ENCODE measurements at places on chromosomes 1 and 21.

DNA sequence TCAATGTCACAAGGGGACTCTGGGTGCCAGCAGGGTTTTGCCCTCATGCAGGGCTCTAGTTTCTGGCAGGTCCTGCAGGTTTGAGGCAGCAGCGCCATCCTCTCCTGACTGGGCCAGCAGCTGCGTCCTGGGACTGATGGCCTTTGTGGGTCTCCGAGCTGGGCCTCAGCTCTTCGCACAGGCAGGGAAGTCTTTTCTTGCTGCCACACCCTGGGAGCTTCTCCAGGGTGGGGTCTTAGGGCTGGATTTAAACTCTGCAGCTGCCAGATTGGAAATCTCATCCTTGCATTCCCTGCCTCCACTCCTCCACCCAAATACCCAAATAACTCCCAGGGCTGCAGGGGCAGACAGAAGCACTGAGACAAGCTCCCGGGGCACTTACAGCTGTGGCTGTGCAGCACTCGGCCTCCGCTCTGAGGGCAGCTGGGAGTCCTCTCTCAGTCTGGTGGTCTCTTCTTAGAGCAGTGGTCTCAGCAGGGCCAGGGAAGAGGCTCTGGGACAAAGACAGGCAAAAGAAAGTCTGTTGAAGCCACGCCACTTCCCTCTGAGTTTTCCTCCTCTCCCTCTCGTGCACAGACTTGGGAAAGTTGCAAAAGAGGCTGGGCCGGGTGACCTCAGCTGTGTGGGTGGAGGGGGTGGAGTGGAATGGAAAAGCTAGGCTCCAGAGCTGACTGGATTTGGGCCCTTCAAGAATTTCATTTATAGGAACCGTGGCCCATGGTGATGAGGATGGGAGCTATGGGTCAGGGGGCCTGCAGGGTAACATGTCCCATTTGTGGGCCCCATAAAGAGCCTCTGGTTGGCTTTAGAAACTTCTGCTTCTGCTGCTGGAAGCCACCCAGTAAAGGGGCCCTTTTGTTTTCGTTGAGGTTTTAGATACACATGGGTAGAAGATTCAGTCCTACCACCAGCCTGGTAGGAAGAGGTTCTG lies at the start of gene RAB7B:
Gene RAB7B, minus strand, starts transcription at position 525 of the 931 bp plus-strand sequence. CDS start 9,260 bp downstream, outside the sequence.
- no peak for DNase-seq

DNA sequence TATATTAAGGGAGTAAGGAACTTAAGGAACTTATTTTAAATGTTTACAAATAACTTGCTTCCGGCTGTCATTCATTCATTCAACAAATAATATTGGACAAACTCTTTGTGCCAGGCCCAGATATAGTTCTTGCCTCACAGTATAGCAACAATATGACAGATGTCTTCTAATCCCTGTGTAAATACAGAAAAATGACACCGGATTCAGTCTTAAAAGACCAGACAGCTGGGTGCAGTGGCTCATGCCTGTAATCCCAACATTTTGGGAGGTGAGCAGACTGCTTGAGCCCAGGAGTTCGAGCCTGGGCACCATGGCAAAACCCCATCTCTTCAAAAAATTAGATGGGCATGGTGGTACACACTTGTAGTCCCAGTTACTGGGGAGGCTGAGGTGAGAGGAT lies 23.7 kb downstream of the EIF2B3 start:
- no peak for DNase-seq

DNA sequence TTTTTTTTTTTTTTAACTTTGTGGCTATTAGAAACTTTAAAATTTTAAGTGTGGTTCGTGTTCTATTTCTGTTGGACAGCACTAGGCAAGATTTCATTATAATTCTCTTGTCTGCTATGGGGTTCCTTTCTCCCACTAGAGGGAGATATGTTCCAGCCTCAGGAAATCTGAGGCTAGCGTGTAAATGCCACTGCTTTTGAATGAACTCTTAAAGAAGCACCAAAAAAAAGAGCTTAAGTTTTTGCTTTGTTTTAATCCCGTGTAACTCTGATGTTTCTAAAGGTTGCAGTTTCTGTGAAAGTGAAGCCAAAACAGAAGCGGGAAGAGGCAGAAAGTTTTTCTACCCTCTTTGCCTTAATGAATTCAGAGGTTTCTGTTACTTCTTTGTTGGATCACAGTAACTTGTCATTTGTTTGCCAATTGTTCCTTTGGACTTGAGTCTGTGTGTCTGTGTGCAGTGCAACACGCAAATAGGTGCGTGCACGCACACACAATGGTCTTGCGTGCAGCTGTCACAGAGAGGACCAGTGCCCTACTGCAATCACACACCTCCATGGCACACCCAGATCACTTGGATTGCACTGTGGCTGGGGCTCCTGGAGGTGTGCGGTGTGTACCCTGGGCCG lies 32.3 kb downstream of the HHAT start:
- DNase-seq, result peak; percentile 33

GRCh38 chr1:150365941-150366340 lies 2.0 kb downstream of the RPRD2 start:
- peak; percentile 46 for DNase-seq

GRCh38 chr1:76430531-76430930 lies 356.0 kb downstream of the ST6GALNAC3 start:
- no peak for DNase-seq

DNA sequence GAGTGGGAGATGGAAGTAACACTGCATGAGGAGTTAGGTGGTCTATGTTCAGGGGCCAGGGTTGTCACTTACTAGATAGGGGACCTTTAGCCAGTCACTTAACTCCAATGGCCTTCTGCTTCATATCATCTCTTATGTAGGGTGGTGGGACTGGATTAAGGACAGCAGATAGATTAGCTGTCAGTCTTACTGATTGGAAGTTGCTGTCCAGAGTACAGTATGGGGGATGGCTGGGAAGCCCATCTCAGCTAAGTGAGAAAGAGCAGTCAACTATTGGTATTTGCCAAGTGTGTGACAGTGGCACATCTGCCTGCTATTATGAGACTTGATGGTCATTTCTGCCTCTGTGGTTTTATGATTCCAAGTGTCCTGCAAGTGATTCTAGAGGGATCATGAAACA lies 130.9 kb downstream of the FGGY start:
- DNase-seq, result no peak

DNA sequence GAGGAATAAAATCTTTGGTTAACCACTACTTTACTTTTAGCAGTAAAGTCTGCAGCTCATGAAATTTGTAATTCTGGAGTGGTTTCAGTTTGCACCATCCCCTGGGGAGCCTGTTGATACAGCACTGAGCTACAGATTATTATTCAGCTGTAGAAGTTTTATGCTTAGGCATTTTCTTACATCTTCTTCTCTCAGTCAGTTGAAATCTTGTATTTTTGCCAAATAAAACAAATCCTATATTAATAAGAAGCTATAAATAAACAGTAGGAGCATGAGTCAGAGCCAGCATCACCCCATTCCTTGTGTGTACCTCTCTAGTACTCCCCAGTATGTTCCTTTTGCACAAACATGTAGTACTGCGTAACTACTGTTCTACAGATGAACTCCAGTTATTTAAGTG lies 118.9 kb downstream of the ATF6 start:
- no peak for DNase-seq

- no peak for DNase-seq
Measured at GRCh38 chr21:31920275-31920674, 47.5 kb downstream of the HUNK start.

DNA sequence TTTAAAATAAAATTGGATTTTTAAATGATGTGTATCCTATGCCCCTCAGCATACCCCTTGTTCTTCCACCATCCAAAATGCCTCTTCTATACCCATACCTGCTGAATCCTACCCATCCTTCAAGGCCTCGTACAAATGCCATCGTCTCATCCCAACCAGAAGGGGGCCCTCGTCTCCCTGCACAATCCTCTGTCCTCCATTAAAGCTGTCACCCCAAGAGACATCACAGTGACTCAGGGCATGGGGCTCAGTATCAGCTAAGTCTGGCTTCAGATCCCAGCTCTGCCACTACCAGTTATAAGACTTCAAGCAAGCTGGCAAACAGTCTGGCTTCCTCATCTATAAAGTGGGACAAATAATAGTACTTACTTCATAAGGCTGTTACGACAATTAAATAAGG lies 23.8 kb downstream of the IGFN1 start:
- DNase-seq, result no peak

- DNase-seq, result no peak
Measured at GRCh38 chr1:72932025-72932424, 649.7 kb upstream of the NEGR1 start.

- no peak for DNase-seq
Measured at GRCh38 chr1:50420689-50421365, 2.4 kb downstream of the DMRTA2 start.

GRCh38 chr1:167706931-167707877 lies 14.6 kb upstream of the MPZL1 start:
- DNase-seq, result no peak

- peak; percentile 2 for DNase-seq
Measured at GRCh38 chr1:152745289-152745704, 12.5 kb upstream of the KPRP start.

DNA sequence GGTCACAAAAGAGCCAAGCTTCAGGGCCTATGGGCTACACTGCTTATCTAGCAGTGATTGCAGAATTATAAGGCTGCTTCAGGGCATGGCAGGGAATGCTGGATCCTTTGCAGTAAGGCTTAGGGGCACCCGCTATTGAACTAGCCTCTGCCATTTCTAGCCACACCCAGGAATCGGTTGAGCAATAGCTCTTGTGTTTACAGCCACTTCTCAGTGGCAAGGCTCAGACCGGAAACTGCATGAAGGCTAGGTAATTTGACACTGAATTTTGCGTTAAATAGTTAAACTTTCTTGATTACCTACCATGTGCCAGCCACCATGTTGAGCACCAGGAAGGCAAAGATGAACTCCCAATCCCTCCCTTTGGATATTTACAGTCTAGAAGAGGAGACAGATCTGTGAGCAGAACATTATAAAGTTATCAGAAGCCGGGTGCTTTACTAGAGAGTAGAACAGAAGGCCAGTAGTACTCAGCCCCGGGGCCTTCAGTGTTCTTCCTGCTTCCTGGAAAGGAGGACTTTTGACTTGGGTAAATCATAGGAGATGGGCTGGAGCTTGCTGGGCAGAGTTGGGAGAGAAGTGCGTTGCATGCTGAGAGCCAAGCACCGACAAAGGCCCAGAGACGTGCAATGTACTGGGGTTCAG lies 98.6 kb upstream of the LPGAT1 start:
- DNase-seq, result no peak

- DNase-seq, result no peak
Measured at GRCh38 chr1:155254714-155255242, 505 bp downstream of the ENTREP3 start.

- DNase-seq, result peak; percentile 18
Measured at GRCh38 chr1:184771190-184771691, 16.6 kb upstream of the EDEM3 start.

GRCh38 chr1:173212952-173213491 lies 5.9 kb upstream of the TNFSF4 start:
- DNase-seq, result no peak

DNA sequence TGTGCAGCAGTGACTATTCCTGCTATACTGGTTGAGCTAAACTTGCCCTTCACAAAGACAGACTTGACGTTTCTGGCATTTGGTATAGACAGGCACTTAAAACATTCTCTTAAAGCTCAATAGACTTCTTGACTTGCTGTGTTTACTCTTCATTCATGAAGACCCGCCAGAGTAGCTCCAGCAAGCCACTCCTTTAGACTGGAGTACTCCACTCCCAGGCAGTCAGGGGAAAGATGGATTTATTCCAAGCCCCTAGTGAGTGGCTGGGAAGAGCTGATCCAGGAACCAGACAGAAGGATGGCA lies 70.7 kb downstream of the EVA1C start:
- no peak for DNase-seq

DNA sequence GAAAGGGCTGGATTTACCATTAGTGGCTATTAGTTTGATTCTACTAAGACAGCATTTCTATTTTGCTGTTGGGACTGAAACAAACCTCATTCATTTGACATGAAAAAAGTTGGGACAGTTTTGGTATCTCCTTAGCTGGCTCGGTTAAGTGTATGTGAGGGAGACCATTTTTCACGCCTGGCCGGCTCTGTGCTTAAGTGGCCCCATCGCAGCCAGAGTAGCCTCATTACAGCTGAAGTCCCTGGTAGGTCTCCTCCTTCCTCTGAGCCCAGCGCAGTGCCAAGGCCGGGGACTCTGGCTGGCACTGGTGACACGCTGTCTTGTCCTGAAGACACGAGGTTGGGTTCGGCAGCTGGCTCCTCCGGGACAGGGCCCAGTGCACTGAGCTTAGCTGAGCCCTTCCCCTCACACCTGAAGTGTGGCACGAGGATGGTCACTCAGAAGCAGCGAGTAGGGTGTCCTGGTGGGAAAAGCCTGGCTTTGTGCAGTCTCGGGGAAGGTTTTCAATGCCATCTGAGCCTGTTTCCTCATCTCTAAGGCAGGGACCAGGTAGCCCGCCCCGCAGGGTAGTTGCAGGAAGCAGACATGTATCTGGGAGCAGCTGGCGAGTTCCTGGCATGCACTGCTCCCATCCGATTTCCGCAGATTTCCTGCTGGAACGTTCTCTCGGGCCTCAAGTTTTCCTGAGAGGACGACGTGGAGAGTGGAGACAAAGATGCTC lies 196.5 kb downstream of the DYRK1A start:
- DNase-seq, result no peak

- no peak for DNase-seq
Measured at GRCh38 chr1:161085165-161085564, 4.2 kb downstream of the NECTIN4 start.

GRCh38 chr21:25326181-25326580 lies 281.1 kb downstream of the MRPL39 start:
- DNase-seq, result no peak

- DNase-seq, result no peak
Measured at GRCh38 chr1:192260076-192260475, 56.7 kb upstream of the RGS21 start.

GRCh38 chr21:39595465-39595864 lies 17.3 kb upstream of the B3GALT5 start:
- DNase-seq, result no peak

GRCh38 chr1:184152974-184153373 lies 101.4 kb downstream of the TSEN15 start:
- DNase-seq, result no peak

- DNase-seq, result no peak
Measured at GRCh38 chr1:179124873-179125272, 43.0 kb downstream of the TOR3A start.

DNA sequence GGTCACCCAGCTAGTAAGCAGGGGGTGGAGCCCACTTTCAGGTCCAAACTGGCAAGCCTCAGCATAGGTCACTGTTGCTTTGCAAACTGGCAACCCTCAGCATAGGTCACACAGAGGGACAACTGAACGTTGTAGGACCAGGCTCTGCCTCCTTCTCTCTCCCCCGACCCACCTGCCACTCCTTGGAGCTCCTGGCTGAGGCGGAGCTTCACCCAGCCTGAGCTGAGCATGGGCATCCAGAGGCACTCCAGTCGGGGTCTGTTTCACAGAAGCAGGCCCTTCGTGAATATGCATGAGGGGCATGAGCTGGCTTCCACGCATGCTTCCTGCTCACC lies 24.2 kb downstream of the CAPZB start:
- no peak for DNase-seq

DNA sequence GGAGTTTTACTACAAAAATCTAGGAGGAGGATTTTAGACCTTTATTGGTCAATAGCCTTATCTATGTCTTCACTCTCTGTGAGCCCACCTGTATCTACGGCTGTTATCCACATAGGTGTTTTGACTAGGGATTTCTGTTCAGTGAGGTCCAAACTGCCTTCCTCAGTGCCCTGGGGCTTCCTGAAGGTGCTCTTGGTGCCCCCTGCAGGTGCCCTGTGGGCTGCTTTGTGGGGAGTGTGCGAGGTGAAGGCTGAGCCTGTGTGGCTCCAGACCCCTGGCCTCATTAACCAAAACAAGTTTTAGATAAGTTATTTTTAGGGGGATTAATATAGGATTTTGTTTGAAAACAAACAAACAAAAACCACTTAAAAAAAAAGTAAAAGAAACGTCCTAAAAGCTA lies 122.5 kb downstream of the KIF26B start:
- peak; percentile 3 for DNase-seq
